Skin of body (tissue), 3 donors: ENCODE measurements at places on chromosomes 13 and 19. TPM values are rescaled to one million over a fixed set of nuclear protein-coding genes. Genes with fewer than 3 reads are reported as not detected.

DNA sequence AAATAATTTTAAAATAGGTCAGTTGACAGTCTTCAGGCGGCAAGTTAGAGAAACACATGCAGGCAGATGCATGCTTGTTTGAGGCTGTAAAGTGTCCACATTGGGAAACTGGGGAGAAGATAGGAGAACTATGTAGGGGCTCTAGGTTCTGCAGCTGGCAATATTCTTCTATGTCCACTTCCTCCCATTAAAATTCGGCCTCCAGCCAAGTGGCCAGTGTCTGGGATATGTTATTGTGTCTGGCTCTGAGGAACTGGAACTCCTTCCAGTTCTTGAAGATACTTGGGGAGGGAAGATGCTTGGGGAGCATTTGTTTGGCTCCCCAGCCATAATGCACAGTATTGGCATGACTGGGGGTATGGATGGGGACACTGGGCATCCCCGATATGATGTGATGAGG lies 20.9 kb upstream of the KLF2 start:
- no peak for DNase-seq

TYROBP gene
- total RNA-seq = 14.1 TPM

TMEM150B gene
- total RNA-seq = 1.1 TPM

GRCh38 chr19:29529646-29530539 lies 4.1 kb downstream of the VSTM2B start:
- no peak for DNase-seq

GRCh38 chr13:67763384-67763783 lies 533.2 kb upstream of the PCDH9 start:
- no peak for DNase-seq

DNA sequence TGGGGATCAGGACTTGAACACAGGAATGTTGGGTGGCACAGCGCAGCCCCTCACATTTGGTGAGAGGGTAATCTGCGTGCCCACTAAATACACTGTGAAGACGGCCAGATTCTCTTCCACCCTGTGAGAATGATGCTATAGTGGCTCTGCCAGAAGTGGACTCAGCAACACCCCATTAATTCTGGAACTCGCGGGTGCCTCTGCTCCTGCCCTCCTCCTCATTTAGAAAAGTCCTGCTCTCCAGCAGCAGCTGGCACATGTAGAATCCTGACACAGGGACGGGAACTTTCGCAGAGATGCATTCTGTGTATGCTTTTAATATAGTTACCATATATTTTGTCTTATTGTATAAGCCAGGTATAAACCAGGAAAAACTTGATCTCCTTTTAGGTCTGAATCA lies 57.3 kb downstream of the EFNB2 start:
- no peak for DNase-seq

DNA sequence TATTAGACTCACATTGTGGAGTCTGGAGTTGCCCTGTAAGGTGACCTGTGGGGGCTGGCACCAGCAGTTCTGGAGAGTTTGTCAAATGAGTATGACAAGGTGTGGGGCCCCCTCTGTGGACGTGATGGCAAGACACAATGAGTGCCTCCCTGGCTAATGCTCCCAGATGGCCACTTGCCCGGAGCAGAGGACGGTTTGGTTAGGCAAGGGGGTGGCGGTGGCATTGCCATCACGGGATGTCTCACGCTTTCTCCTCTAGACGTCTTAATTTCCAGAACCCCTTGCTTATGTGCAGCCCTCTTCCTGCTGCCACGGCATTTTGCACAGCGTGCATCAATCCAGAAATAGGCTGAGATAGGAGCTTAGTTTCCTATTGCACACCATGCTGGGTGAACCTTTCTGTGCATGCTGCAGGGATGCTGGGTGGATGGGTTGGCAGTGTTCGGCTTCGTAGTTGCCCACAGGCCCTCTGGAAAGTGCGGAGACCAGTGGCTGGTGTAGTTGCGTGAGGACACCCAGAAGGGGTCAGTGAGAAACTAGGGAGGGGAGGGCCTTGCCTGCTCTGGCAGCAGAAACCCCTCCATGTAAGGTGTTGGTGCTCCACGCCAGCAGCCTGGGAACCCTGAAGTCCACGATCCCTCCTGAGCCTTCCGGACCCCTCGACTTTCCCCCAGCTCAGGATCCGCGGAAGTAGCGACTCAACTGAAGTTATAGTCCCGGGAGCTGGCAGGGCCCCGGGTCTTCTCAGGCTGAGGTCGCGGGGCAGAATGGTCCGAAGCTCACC lies 18.1 kb upstream of the LRP3 start:
- no peak for DNase-seq

FEM1A gene
- 13.2 TPM for total RNA-seq

- DNase-seq = no peak
Observed at GRCh38 chr13:99760456-99760855, 211.1 kb downstream of the ZIC5 start.

GRCh38 chr13:23767838-23768237 lies 121.4 kb downstream of the MIPEP start:
- DNase-seq = no peak

GRCh38 chr13:106096661-106097092 lies 438.8 kb downstream of the EFNB2 start:
- no peak for DNase-seq

DNA sequence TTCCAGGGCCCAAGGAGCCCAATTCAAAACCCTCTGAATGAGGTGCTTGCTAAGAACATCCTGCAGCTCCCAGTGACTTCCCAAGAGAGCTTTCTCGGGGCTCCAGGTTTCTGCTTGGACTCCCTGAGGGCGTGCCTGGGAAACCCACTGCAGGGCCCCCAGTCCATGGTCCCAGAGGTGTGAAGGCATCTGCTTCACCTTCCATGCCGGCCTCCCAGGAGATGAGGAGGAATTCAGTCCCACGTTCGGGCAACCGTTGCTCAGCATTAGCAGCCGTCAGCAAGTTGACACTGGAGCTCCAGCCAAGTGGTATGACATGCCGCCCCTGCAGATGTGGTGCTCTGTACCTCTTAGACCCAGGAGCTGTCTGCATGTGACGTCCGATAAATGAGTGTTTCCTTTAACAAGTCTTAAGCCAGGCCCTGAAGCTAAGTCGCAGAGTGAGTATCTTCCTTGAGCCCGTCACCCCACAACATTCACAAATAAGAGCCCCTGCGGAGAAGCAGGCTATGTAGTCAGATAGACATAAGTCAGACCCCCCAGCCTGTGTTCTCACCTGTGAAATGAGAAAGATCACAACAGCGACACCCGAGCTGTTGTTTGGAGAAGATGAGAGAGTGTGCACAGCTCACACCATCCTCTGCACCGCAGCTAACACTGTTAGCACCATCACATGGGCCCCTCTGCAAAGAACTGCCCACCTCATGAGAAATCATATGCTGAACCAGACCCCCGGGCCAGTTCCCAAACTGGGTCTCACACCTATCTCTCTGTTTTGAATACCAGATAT lies 150.3 kb downstream of the KATNAL1 start:
- DNase-seq = no peak

- peak; percentile 25 for DNase-seq
Observed at GRCh38 chr13:33100886-33101285, 84.7 kb downstream of the KL start.

DNA sequence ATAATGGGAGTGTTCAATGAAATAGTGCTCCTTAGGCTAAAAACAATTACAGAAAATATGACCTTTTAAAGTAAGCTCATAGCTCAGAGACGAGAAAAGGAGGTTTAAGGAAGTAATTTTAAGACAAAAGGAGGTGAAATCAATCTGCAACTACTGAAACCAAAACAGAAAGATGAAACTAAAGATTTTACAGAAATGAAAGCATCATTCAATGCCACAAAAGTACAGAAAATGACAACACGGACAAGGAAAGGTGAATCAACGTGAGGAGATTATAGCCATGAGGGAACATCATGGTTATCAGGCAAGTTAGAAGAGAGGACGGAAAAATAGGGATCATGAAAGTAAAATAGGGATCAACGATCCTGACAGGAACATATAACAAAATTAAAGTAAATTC lies 745.2 kb downstream of the PCDH17 start:
- no peak for DNase-seq

NCR1 gene
- total RNA-seq = 0.30 TPM

- DNase-seq = no peak
Observed at GRCh38 chr13:51479199-51479523, 26.3 kb upstream of the INTS6 start.

SERP2 gene
- total RNA-seq = 4.5 TPM

DNA sequence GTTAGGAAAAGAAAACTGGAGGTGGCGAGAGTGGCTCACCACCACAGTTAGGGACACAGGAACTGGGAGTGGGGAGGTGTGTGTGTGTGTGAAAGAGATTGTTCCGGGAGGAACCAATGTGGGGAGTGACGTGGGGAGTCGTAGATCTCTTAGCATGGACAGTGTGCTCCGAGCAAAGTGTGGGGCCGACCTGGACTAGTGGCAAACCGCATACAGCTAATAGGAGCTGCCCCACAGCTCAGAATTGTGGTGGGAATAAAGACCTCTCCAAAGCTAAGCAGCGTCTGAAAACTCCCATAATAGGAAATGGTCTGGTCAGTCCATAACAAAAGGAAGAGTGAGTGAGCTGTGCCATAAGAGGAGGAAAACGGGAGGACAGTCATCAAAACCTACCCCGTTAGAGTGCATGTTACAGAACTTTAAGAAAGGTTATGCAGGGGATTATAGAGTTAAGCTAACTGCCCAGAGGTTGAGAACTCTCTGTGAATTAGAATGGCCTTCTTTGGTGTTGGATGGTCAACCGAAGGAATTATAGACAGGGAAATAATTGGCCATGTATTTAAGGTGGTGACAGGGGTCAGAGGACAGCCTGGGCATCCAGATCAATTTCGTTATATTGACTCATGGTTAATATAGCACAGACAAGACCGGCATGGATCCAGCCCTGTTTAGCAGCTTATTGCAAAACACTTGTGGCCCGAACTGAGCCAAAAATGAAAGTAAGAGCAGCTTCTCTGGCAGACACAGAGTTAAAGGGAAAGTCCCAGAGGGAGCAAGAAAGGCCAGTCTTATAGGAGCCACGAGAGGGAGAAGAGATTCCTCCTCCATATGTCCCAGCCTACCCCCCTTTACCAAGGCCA lies 8.9 kb upstream of the SLC15A1 start:
- DNase-seq = no peak

POLR2I gene
- 64.2 TPM for total RNA-seq

DNA sequence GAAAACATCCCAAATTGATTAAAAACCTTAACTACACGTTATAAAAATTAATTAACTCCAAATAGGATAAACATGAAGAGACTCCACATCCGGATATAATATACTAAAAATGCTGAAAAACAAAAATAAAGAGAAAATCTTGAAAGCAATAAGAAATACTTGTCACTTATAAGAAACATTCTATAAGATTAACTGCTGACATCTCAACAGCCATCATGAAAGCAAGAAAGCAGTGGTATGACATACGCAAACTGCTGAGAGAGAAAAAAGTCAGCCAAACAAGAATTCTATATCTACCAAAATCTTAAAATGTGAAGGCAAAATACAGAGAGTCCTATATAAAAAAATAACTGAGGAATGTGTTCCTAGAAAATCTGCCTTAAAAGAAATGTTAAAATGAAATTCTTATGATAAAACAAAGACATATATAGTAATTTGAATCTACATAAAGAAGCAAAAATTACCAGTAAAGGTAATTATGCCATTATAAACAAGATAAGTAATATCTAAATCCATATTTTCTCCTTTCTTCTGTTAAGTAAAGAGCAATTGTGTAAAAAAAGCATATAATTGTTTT lies 1851.1 kb downstream of the PCDH9 start:
- no peak for DNase-seq

- no peak for DNase-seq
Observed at GRCh38 chr13:80577285-80577684, 236.4 kb upstream of the SPRY2 start.

GRCh38 chr13:100234524-100235136 lies 145.7 kb downstream of the PCCA start:
- DNase-seq = no peak

DNA sequence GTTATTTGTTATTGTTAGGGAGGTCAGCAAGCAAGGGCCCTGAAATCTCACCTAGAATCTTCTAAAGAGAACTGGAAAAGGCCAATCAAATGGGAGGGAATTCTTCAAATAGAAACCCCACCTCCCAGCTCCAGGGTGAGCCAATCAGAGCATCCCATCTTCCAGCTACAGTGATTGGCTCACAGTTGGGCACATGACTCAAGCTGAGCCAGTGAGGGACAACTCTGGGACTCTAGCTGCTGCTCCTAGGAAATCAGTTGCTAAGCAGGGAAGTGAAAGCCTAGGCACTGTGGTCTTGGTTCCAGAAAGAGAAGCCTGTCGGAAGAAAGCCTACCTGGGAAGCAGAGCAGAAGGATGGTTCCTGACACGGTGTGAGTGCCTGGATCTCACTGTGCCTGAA lies 13.4 kb downstream of the TM6SF2 start:
- DNase-seq = no peak

DNA sequence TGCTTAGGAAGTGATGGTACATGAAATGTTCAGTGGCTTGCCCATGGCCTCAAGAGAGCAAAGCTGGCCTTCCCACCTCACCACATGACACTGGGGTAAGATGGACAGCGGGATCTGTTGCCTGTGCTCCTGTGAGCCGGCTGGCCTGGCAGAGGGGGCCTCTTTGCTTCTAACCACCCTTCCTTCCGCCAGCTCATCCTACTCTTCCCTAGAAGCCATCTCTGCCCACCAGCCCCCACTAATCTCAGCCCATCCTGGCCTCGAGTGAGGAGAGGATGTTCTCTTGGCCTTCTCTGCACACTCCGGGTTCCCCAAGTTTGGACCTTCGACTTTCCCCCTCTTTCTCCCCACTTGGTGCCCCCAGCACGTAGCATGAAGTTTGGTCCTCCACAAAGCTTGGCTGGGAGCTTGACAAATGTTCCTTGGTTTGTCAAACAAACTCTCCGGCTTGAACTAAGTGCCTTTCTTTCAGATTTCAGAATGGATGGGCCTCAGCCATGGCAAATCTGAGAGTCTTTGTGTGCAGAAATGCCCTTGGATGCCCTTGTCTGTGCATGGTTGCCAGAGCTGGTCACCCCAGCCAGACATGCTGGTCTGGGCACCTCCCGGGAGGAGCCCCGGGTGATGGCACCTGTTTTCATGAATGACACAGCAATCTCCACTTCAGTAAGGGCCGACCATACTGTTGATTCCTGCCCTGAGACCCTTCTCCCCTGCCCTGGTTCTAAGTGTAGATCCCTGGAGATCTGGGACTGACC lies 145.5 kb downstream of the URI1 start:
- DNase-seq = no peak

DNA sequence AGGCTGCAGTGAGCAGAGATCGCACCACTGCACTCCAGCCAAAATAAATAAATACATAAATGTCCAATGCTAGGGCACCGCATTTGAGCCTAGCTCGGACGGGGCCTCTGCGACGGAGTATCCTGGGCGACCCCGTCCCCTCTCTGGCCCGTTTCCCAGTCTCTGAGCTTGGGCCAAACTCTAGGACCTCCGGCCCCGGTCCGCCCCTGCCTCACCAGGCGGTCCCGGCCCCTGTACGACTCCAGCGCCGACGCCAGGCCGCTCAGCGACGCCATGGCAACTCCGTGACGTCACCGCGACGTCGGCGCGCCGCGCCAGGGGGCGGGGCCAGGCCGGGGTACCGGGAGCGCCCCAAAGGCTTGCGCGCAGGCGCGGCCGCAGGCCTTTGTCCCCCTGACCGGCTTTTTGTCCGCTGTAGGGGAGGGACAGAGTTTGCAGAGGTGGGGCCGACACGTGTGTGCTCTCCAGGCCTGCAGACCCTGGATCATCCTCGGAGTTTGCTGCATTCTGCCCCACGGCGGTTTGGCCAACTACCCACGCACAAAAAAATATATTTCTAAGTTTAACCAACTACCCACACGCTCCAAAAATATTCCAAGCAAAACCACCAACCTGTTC lies at the start of gene PEX11G:
PEX11G (minus strand) TSS at position 300 of the 618 bp plus-strand sequence; CDS start at position 275, 25 bp downstream.
- peak; percentile 79 for DNase-seq

GRCh38 chr13:75325711-75326110 lies 156.3 kb downstream of the TBC1D4 start:
- DNase-seq = no peak
